ENCODE measurements at places on chromosomes 1 and 21.

DNA sequence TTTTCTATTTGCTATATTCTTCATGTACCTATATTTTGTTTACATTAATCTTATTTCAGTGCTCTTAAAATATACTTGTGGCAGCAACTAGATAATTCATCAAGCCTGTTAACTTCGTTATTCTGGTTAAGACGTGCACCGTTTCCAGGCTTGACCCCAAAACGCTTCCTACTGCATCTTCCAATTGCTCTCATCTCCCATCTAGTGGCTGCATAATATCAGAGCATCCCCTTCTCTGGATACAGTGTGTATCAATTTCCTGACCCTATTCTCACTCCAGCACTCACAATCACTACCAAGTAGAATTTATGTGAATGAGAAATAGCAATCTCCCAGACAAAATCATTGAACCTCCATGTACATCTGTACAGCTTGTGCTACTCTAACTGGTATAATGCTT lies 1280.3 kb upstream of the B3GALT2 start:
- no peak for DNase-seq

GRCh38 chr1:11703357-11704193 lies 12.1 kb downstream of the DRAXIN start:
- DNase-seq: no peak

DNA sequence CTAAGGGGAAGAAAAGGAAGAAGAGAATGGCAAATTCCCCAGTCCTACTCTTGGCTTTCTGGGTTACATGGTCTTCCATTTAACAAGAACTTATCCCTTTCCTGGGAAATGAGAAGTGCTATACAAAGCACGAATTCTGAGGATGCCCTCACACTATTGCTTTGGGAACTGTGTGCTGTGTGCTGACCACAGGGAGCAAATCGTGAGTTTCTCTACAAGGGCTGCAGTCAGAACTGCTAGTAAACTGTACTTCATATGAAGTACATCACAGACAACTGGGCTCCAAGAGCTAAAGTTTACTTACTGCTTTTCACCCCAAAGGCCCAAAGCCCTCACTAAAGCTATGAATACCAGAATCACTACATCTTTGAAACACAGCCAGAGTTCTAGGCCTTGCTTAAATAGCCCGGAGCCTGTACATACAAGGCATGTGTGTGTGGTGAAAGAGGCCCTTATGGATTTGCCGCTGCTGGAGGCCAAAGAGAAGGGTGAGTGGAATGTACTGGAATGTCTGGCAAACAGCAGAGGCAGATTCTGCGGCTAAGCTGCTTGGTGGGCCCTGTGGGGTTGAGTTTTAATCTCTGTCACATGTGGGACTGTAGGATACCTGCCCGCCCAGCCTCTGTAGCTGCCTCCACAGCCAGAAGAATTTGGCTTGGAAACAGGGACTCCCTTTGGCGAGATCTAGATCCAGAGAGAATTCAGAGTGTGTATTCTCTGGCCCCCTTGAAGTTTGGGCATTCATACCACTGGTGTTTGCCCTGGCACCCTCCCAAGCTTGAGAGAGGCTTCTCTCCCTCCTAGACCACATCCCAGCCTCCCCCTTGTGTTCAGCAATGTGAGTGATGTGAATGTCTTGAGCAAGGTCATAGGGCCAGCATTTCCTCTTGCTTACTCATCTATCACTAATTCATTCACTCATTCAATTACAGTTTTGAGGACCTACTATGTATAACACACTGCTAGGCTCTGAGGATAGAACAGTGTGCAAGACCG lies 21.9 kb upstream of the TRIM67 start:
- no peak for DNase-seq

GRCh38 chr1:222547260-222547614 lies 667 bp downstream of the HHIPL2 start:
- DNase-seq: no peak

GRCh38 chr1:30942326-30942963 lies 33.9 kb upstream of the SDC3 start:
- no peak for DNase-seq

DNA sequence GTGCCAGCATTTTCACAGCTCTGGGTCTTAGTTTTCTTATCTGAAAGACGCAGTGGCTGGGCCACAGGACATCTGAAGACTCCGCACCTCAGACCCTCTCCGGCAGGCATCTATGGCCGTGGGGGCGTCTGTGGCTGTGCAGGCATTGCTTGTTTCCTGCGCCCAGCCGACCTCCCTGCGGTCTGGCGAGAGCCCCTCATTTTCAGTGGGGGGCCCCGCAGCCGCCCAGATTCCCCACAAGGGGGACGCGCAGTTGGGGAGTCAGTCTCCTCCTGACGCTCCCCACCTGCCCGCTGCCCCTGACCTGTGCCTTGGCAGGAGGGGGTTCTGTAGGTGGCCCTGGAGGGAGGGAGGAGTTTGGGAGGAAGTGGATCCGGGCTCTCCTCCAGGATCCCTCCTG lies 3.5 kb upstream of the TFF1 start:
- DNase-seq: no peak

- no peak for DNase-seq
Measured at GRCh38 chr1:108080448-108080847, 115.5 kb upstream of the VAV3 start.

DNA sequence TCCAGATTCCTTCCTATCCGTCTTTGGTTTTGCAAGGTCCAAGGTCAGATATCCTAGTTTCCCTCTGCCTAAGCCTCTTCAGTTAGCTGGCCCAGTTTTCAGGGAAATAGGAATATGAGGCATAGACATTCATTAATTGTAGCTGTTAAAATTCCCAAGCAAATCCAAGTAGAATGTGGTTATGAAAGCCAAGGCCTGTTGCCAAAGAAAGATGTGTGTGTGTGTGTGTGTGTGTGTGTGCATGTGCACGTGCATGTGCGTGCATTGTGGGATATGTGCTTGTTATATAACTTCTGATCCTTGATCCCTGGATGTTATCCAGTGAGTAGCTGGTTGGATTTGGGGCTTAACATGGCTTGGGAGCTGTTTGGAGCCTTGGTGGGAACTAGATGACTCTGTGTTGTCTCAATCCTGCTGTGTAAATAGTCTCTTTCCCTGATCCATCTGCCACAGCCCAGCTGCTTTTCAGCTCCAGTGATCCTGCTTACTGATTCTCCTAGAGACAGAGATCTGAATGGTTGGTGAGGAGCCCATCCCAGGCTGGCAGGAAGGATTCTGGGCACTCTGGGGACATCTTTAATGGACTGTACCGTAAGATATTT lies 70.6 kb upstream of the GCLM start:
- no peak for DNase-seq

DNA sequence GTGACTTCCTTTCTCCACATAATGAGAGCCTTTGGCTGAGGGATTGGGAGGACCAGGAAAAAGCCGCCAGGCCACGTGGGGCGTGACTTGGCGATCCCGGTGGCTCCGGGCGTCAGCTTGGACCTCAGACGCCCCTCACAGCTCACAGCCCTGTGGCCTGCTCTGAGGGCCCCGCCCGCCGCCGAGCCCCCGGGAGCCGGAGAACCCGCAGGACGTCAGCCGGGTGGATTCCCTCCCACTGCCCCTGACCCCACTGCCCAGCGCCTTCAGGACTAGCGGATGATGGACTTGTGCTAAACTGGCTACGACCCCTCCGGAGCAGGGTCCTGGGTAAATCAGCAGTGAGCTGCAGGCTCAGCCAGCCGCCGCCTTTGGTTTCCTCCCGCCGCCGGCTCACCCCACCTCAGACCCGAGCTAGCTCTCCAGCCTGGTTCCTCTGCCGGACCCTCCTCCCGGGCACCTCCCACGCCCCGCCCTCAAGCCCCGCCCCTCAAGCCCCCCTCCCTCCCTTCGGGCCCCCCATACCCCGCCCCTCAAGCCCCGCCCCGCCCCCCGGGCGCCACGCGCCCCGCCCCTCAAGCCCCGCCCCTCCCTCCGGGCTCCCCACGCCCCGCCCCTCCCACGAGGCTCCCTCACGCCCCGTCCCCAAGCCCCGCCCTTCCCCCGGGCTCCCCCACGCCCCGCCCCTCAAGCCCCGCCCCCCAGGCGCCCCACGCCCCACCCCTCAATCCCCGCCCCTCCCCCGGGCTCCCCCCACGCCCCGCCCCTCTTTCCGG lies 10.0 kb upstream of the FAAP20 start:
- no peak for DNase-seq

DNA sequence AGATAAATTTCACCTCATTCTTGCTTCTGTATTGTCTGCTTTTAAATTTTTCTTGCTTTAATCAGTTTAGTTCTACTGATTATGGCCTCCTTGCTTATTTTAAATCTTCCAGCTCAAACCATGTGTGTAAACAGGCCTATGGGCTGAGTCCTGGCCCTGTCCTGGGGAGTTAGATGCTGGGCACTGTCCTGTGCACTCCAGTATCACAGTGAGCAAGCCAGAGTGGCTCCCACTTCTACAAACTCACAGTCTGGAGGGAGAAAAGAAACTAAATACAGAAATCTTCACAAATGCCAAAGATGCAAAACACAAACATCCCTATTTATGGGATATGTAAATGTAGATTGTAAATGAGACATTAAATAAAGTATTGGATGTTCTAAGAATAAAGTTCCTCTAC lies 101.1 kb upstream of the POGK start:
- no peak for DNase-seq

DNA sequence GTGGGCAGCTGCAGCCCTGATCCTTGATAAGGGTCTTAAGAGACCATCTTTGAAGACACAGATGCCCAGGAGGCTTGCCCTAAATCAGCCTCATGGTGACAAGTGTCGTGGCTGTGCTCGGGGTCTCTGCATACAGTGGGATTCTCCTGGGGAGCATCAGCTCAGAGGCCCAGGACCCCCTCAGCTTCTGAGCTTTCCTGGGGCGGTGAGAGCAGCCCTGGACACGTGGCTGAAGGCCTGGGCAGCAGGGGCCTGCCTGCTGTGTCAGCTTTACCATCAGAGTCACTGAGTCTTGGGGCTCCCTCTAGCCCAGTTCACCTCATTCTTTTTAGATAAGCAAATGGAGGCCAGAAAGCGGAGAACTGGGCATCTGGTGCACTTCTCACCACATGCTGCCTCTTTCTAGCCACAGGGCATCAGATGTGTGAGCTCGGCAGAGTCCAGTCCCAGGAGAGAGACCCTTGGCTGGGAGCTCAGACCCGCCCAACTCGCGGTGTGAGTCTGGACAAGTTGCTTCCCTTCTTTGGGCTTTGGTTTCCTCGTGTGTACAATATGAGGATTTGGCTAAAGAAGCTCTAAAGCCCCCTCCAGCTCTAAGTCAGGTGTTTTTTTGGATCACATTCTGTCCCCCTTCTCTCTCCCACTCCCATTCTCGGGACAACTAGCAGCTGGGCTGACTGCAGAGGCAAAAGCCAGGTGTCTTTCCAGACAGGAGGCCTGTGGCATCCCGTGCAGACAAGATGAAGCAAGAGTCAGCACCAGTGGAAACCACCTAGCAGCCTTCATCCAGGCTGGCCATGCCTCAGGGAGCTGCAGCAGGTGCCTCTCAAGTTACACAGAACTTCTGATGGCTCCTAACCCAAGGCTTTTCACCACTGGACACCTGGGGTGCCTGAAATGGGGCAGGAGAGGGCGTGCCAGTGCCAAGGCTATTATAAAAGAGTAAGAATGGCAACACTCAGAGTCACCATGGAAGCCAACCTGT lies 119.1 kb downstream of the KCNN3 start:
- DNase-seq: no peak

DNA sequence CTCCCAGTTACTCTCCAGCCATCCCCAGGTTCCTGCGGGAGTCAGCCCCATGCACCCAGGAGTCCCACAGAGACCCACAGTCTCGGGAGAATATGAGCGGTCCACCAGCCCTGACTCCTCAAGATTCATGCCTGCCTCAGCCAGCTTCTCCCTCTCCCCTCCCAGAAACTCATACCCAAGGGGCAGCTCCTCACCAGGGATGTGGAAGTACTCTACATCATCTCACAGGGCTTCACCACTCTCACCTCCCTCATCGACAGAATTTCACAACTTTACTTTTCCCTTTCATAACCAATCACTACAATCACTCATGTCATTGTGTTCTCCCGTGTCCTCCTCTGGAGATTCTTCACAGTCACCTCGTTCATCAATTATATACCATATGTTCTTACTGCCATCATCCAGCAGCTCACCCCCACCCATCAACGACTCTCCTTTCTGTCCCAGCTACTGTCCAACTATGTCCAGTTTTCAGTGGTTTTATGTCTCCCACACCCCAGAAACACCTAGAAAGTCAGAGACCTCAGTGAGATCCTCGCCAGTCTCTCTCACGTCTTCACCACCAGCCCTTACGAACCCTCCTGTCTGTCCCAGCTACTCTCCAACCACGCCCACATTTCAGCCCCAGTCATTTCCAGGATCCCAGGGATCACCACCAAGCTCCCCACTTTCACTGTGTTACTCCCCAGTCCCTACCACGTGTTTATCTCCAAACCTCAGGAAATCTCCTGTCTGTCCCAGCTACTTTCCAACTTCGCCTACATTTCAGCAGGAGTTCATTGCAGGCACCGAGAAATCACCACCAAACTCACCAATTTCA lies 1530.1 kb upstream of the TPTE start:
- DNase-seq: no peak

- DNase-seq: no peak
Measured at GRCh38 chr1:168693197-168693871, 35.7 kb downstream of the DPT start.

DNA sequence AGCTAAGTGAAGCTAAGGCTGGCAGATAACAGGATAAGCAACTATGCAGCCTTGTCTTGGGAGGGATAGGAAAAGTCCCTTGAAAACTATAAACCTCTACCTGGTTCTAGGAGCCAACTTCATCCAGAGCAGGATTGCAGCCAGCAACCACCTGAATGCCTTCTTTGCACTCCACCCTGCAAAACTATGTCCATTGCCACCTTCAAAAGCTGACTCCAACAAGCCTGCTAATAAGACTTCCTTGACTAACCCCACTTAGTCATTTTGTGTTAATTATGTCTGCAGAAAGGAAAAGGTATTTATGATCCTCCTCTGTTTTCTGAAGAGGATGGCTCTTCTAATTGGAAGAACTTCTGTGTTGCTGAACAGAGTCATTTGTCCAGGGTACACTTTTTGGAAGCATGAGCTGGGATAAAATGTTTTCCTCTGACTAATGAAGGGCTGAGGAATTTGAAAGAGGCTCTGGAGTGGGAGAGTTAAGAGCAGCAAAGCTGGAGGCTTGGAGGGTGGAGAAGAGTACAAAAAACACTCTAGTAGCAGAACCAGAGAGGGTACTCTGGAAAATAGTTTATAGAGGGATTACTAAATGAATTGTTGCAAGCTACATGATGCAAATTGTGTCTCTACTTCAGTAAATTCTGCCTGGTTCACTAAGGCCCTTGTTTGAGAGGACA lies 9.6 kb upstream of the RIMKLA start:
- DNase-seq: no peak

Measured in amygdala (tissue), 56 donors.